Inflammatory macrophage (primary cell): ENCODE measurements at places on chromosomes 5 and 9.
A peak's percentile ranks its signal among the peaks of the same experiment; 100 is the strongest.

GRCh38 chr5:171750311-171750788 lies 35.3 kb upstream of the SMIM23 start:
- no peak for DNase-seq

DNA sequence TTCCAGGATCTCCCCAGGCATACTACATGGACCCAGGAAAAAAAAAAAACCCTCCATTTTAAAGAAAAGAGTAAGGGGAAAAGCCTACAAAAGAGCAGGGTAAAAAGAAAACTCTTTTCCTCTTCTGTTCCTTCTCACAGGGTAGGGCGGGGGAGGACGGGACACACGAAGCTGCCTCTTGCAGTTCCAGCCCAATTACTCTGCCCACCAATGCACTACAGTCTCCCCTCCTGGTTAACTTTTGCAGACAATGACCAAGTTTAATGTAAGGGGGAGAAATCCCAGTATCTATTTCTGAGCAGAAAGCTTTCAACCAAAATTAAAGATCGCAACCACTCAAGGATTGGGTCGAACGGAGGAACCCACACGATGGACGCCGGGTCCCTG lies 1.3 kb downstream of the BRD3 start:
- peak; percentile 38 for DNase-seq

GRCh38 chr5:178515776-178516503 lies 74.3 kb downstream of the COL23A1 start:
- no peak for DNase-seq

- DNase-seq: no peak
Observed at GRCh38 chr9:35548571-35548970, 56.5 kb upstream of the TESK1 start.

DNA sequence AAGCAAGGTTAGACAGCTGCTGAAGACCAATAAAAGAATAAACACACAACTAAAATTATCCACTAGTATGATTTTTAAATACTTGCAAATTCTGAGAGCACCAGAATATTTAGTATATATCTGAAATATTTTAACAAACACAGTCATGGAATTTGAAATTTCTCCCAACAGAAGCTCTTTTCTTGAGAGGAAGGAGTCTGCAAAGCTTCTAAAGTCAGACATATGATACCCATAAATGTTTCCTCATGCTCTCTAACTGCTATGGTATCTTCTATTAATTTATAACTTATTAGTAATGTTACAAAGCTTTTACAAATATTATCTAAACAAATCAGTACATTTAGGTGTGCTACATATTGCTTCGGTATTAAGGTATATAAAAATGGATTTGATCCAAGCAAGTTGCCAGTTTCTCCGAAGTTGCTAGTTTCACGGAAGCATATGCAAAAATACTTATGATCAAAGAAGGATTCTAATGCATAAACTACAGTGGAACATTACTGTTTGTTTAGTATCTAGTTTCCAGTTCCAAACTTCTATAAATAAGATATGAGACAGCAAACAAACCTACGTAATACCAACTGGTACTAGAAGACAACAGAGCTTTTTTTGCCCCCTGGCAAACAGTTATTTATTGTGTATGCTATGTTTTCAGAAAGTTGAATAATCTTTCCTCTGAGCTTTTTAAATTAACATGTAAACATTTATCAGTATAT lies 22.0 kb downstream of the FNIP1 start:
- no peak for DNase-seq

DNA sequence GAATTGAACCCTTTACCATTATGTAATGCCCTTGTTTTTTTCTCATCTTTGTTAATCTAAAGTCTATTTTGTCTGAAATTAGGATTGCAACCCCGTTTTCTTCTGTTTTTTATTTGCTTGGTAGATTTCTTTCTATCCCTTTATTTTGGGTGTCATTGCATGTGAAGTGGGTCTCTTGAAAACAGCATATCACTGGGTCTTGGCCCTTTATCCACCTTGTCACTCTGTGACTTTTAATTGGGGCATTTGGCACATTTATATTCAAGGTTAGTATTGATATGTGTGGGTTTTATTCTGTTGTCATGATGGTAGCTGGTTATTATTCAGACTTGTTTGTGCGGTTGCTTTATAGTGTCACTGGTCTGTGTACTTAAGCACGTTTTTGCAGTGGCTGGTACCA lies 117.4 kb upstream of the MARCHF11 start:
- DNase-seq: no peak

DNA sequence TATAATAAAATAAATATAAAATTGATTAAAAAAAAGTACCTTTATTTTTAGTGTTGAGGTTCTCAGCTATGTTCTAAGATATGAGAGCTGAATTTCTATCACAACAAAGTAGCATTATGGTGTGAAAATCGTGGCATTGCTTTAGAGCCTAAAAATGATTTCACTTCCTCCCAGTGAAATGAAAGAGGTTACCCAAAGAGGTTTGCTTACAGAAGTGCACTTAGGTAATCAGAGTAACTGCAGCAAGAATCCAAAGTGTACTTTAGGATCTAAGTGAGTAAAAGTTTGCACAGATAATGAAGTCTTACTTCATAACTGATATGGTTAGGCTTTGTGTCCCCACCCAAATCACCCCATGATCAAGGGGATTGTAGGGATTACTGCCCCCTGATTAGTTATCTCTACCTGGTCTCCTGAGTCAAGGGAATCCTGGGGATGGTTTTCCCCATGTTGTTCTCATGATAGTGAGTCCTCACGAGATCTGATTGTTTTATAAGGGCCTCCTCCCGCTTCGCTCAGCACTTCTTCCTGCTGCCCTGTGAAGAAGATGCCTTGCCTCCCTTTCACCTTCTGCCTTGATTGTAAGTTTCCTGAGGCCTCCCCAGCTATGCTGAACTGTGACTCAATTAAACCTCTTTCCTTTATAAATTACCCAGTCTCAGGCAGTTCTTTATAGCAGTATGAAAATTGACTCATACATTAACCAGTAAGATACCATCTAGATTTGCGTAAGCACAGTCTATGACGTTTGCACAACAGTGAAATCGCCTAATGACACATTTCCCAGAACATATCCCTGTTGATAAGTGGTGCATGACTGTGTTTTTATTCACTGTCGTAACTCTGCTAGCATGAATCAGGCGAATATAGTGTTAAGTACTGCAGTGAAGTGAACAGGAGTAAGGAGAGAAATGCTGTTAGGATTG lies 40.3 kb upstream of the LRRC70 start:
- peak; percentile 35 for DNase-seq

DNA sequence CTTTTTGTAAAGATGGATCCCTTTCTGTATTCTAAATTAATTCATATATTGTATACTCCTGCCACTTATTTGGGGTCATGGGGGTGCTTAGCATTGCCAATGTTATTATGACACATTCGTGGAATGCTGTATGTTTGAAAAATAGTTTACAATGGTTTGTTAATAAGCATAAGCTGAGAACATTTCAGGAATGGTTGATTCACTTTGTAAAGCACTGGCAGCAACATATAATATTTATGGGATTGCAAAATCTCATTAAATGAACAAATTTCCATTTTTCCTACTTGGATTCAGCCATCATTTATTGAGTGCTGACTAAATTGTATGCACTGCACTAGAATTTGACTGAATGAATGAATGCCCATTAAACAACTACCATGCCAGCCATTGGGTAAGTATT lies 215.2 kb upstream of the KLF4 start:
- no peak for DNase-seq

- DNase-seq: no peak
Observed at GRCh38 chr5:98627121-98627520, 146.3 kb upstream of the RGMB start.

DNA sequence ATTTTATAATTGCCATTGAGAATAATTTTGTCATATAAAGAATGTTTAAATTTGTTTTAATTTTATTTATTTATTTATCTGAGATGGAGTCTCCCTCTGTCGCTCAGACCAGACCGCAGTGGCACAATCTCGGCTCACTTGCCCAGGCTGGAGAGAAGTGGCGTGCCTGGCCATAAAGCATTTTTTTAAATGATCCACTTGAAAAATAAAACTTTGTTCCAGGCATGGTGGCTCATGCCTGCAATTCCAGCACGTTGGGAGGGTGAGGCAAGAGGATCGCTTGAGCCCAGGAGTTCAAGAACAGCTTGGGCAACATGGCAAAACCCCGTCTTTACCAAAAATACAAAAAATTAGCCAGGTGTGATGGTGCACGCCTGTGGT lies 2.1 kb upstream of the SIT1 start:
- DNase-seq: no peak

GRCh38 chr5:142082182-142082781 lies 26.3 kb upstream of the NDFIP1 start:
- no peak for DNase-seq

DNA sequence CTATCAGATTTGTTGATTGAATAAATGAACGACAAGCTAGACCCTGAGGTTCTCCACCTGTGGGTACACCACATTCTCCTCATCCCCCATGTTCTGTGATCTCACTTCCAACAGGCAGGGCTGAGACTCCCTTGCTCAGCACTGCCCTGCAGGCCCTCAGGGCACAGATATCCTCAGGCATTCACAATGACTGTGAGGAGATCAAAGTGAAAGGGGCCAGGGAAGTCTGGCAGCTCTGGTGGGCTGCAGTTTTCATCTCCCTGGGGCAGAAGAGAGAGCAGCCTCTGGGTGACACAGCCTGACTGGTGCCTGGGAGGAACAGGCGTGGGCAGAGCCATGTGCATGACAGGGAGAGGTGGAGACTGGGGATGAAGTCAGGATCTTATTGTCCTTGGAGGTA lies 142.4 kb upstream of the C9orf72 start:
- DNase-seq: no peak

DNA sequence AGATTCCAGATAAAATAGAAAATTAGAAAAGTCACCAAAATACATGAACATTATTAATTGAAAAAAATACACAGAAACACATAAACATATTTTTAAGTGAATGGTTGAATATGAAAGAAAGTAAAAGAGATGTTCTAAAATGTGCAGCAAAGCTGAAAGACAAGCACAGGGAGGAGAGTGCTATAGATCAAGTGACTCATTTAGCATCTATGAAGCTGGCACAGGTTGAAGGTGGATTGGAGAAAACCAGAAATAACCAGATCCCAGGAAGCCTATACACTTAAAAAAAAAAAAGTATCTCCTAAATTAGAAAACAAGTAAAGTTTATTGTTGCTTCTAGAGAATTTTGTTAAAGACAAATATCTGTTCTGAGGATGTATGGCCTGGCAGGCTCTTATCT lies 338.9 kb downstream of the CDH12 start:
- DNase-seq: no peak

- no peak for DNase-seq
Observed at GRCh38 chr5:137190441-137190840, 308.7 kb downstream of the SPOCK1 start.

- no peak for DNase-seq
Observed at GRCh38 chr9:37246826-37247225, 126.5 kb downstream of the ZCCHC7 start.

DNA sequence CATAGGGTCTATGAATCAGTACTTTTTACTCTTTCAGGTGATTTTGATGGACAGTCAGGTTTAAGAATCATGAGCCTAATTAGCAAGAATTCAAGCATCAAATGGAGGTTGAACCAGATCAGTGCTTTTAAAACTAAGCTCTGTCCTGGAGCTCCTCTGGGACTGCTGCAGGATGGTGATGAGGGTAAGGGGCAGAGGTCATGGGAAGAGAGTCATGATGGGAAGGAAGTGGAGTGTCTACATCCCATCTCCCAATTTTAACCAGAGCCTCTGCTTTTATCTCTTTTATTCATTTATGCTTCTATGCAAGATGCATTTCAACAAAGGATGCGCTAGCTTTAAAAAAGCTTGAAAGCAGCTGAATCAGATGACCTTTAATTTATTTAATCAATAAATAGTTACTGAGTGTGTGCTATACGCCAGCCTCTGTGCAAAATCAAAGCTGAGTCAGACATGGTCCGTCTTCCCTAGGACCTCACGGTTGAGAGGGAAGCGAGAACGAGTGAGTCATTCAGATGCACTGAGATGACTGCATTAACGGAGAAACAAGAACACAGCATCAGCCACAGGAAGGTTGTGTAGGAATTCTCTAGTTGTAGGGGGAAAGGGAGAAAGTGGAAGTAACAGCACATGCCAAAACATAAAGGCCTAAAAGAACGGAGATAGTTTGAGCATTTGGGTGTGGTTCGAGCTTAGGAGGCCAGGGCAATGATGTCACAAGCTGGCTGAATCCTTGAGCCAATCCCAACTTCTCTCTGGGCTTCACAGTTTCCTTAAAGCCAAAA lies 441.6 kb upstream of the BRINP1 start:
- DNase-seq: no peak

- DNase-seq: peak; percentile 29
Observed at GRCh38 chr5:18393565-18394442, 759.5 kb downstream of the TAF11L14 start.

DNA sequence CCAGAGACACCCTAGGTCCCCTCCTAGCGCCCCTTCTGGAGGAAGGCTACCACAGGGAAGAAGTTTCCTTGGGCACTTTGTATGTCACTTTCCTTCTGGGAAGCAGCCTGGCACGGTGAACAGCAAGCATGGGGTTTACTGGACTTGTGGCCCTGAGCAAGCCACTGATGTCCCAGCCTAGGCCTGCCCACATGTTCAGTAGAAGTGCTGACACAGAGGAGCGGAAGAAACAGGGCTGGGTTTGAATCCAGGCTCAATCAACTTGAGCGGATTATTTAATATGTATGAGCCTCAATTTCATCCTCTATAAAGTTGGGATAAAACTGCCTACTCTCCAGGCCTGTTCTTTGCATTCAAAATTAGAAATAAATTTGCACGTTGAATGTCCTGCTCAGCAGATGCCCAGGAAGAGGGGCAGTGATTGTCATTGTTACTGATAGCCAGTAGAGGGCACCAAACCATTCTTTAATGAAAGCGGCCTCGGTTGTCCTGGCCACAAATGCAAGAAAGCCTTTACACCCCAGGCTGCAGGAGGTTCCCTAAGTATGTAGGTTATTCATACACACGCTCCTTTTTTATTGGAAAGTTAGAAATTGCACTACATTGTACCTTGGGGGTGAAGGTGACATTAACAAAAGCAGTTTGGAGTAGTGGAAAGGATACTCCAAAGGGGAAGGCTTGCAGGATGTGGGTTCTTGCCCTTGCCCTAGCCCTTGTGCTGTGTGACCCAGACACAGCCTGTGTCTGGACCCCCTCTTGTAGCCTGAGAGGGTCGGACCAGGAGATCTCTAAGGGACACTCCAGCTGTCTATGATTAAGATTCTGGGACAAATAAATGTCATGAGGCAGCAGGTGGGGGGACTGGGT lies 13.4 kb upstream of the XPA start:
- DNase-seq: peak; percentile 76

DNA sequence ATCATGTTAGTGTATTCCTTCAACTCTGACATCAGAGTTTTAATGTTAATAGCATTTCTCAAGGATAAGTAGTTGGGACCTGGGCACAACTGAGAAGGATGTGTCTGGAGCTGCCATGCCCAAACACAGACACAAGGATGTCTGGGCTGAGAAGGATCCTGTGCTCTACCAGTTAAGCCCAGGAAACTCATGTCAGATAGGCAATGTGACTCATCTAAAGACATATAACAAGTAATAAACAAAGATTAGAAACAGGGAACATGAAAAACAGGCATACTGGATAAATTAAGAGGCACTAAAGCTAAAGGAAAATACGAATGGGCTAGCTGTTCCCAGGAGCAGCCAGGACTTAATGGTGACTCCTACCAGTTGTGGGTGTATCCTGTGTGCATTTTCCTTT lies 9.1 kb upstream of the EGFLAM start:
- no peak for DNase-seq

GRCh38 chr5:90606539-90606938 lies 47.9 kb downstream of the ADGRV1 start:
- DNase-seq: no peak
